Retinal pigment epithelial cell (primary cell): ENCODE measurements at places on chromosomes 11 and 22.

- peak; percentile 72 for DNase-seq
Measured at GRCh38 chr22:44309137-44309536, 3.6 kb downstream of the SHISAL1 start.

DNA sequence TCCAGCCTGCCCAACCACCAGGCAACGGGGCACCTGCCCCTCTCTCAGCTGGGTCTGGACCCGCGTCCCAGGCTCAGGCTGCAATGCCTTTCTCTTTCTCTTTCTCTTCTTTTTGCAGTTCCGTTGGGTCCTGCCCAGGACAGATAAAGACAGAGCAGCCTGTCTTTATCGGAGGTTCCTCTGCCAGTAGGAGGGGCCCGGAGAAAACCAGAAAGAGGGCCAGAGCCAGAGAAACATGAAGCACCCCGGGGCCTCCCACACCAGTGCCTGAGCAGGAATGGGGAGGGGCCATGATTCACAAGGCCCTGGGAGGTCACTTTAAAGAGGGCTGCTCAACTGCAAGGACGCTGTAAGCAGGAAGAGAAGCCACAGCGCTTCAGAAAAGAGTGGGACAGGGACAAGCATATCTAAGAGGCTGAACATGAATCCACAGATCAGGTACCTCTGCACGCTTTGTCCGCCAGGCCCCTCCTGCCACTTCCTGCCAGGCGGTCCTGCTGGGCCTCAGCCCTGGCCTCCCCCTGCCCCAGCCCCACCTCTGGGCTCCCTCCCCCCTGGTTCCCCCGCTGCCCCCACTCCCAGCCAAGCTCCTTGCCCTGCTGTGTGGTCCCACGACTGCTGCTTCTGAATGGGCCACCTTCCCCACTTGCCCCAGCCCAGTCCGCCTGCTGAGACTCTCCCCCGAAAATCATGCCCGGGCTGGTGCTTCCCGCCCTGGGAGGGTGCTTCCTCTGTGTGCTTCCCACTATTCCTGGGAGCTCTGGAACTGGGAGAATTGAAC lies at the start of gene APOBEC3C:
APOBEC3C (plus strand) TSS at position 316 of the 781 bp plus-strand sequence; CDS start at position 422, 106 bp downstream.
- DNase-seq = peak; percentile 19

DNA sequence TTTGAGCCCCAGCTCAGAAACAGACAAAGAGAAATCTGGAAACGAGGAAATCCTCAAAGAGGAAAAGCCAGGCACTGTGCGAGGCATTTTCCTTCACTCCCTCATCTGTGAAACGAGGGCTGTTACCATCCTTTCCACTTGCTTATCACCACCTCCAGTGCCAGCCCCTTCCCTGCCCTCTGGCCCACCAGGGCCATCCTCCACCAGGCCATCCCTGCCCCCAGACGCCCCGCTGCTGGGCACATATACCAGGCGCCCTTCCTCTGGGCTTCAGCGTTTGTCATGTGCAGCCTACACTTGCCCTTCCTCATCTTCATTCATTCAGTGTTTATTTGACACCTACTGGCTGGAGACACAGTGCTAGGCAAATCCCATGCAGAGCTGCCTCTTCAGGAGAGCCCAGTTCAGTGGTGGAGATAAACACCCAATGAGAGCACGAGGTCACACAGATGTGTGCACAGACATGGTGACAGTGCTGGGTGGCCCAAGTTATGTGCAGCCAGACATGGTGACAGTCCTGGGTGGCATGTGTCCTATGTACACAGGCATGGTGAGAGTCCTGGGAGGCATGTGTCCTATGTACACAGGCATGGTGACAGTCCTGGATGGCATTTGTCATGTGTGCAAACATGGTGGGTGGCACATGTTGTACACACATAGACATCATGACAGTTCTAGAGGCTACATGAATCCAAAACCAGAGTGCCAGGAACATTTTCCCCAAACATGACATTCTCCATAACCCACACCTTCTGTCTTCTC lies 9.7 kb downstream of the SPTBN2 start:
- DNase-seq = no peak

- DNase-seq = no peak
Measured at GRCh38 chr11:125162743-125163142, 1.8 kb upstream of the PKNOX2 start.

DNA sequence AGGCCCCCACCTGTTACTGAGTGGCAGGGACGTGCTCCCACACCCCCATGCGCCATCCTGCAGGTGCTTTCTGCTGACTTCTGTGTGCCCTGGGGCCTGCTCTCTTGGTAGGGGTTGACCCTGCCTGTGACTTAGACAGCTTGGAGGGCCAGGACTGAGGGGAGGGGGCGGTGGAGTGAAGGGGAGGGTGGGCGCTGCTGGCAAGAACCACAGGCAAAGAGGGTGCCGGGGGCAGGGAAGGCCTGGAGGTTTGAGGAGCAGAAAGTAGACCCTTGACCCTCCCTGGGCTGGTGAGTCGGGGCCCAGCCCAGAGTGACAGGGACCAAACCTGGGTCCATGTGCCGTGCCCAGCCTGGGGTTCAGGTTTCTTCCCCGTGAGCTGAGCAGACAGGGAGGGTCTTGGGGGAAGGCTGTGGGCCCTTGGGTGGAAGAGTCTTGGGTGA lies 17.8 kb downstream of the KCNQ1 start:
- DNase-seq = no peak

- DNase-seq = no peak
Measured at GRCh38 chr11:7591987-7592386, 78.2 kb downstream of the PPFIBP2 start.

DNA sequence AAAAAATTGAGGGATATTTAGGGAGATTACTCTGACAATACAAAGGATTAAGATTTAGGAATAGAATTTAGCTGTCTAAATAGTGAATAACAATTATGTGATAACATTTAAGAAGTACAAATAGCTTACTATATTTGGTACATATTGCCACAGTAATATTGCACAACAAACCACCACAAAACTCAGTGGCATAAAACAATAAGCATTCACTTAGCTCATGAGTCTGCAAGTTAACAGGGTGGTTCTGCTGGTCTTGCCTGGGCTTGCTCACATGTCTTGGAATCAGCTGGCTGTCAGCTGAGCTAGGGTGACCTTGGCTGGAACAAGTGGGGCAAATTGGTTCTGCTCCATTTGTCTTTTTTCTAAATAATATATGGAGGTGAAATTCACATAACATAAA lies 115.1 kb downstream of the DCDC1 start:
- no peak for DNase-seq
